ENCODE measurements at places on chromosomes 5 and 9.

DNA sequence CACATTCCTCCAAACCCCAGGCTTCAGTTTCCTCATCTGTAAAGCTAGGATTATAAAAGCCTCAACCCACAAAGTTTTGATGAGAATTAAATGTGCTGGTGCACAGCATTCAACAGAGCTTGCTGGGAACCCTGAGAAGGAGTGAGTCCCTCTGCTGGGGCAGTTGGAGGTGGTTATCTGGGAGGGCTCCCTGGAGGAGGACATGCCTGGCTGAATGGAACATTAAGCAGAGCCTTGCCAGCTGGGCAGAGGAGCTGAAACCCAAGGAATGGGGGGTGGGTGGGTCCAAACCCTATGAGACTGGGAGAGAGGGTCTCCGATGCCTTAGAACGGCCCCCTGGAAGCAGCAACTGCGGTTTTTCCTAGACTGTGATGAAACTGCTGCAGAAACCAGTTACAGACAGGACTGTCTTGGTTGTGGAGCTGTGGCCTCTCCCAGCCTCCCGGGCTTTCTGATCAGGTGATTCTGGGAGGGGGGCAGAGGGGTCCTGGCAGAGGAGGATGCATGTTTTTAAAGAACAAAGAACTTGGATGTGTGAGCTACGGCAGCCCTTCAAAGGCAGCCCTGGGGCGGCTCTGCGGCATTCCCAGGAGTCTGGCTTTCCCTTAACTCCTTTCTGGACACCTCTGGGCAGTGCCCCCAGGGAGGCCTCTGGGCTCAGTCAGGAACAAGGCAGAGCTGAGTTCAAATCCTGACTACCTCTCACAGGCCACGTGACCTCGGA lies 20.8 kb downstream of the FIBCD1 start:
- DNase-seq = no peak

GRCh38 chr9:95055851-95056551 lies 261.5 kb downstream of the FANCC start:
- DNase-seq = no peak

GRCh38 chr5:39199335-39199734 lies 20.0 kb downstream of the FYB1 start:
- DNase-seq = no peak

- DNase-seq = no peak
These were observed 591.8 kb upstream of the CLINT1 start for GRCh38 chr5:158450751-158451171.

- peak; percentile 70 for DNase-seq
These were observed at the start of gene FAM120A for GRCh38 chr9:93450945-93451815. TSS of gene FAM120A (plus strand) at chr9:93451685. CDS start at chr9:93451916, 231 bp downstream.

GRCh38 chr5:176899946-176900779 lies 1.0 kb upstream of the HK3 start:
- DNase-seq = no peak

DNA sequence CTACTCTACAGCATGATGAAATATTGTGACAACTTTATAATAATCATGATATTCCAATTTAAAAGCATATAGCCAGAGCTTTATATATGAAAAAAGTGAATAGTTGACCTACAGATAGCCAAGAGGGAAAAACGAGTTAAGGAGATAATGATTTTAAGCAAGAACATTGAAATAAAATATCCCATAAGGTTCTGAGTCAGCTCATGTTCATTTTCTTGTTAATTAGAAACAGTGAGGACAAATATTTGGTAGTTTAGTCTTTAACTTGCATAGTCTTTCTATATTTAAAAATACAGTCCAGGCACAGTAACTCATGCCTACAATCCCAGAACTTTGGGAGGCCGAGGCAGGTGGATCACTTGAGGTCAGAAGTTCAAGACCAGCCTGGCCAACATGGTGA lies 55.8 kb upstream of the CDH6 start:
- DNase-seq = no peak

GRCh38 chr5:147557876-147558745 lies 48.2 kb upstream of the DPYSL3 start:
- DNase-seq = no peak

DNA sequence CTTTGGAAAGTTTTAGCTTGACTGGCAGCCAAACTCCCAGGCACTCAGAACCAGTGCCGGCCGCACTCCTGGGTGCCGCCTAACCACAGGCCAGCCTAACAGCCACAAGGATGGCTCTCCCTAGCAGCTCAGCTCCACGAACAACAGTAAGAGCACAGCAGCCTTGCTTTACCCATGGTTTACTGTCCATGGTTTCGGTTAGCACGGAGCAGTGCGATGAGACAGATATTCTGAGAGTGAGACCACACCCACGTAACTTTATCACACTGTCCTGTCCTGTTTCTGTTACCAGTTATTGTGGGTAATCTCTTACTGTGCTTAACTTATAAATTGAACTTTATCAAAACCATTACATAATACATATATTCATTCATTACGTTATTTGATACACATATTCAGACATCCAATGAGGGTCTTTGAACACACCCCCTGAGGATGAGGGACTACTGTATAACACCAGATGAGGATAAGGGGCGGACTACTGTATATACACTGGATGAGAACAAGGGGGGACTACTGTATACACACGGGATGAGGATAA lies 12.4 kb downstream of the CLPTM1L start:
- no peak for DNase-seq

GRCh38 chr9:115396071-115396529 lies 278.1 kb upstream of the TNC start:
- no peak for DNase-seq

DNA sequence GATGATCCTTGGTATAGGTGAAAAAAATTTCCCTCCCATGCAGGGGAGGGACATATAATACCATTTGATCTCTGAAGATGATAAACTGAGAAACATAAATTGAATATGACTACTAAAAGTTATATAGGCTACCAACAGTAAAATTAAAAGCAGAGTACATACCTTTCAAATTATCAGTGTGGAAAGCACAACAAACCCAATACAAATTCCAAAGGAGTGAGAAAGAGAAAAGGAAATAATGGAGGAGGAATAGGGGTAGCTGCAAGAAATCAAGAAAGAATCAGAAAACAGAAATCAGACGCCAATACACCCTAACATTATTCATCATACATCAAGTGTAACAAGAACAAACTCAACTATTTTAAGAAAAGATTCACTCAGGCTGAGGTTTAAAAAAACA lies 17.7 kb downstream of the GNAQ start:
- no peak for DNase-seq

DNA sequence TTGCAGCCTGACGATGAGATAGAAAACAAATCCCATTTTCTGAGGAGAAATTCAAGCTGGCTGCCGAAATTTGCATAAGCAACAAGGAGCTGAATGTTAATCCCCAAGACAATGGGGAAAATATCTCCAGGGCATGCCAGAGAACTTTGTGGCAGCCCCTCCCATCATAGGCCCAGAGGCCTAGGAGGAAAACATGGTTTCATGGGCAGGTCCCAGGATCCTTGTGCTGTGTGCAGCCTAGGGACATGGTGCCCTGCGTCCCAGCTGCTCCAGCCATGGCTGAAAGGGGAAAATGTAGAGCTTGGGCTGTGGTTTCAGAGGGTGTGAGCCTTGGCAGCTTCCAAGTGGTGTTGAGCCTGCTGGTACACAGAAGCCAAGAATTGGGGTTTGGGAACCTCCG lies 48.8 kb upstream of the MAN2A1 start:
- no peak for DNase-seq

DNA sequence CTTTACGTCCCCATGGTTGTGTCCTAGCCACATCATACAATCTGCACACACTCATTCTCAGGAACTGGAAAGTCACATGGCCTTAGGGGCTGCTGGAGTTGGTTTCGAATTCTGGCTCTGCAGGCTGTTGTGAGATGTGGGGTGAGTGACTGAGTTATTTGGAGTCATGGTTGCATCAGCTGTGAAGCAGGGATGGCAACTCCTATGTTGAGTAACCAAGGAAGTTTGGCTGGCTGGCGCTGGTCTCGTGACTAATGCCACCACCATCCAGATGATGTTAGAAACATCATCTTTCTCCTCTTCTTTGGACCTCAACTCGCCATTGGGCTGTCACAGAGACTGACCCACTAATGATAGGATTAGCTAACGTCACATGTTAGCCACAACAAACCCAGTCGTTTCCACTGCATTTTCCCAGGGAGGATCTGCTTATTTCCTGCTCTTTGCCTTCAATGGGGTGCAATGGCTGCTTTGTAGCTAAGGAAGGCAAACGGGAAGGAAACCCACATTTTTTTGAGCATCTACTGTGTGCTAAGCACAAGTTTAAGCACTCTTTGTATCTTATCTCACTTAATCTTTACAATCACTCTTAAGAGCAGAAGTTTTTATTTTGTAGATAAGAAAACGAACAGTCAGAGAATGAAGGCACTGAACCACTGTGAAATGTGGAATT lies 78.1 kb upstream of the UBTD2 start:
- DNase-seq = no peak

DNA sequence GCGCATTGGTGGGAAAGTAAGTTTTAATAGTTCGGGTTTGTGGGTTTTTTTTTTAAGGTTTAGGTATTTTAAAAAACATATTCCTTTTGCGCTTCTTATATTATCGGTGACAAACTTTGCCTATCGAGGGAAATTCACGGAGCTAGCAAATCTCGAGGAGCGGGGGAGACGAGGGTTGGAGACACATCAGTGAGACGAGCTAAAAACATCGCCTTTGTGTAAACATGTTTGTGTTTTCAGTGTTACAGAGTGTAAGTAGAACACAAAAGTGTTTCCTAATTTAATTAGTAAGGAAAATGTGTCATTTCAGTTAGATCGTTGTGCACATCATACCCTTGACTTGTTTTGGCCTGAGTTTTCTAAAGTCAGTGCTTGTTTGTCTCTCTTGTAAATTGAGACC lies 945 bp downstream of the BTF3 start:
- DNase-seq = no peak

- no peak for DNase-seq
These were observed 11.9 kb downstream of the CNTFR start for GRCh38 chr9:34577400-34578240.

GRCh38 chr9:121067640-121068039 lies 7.1 kb upstream of the CNTRL start:
- no peak for DNase-seq

DNA sequence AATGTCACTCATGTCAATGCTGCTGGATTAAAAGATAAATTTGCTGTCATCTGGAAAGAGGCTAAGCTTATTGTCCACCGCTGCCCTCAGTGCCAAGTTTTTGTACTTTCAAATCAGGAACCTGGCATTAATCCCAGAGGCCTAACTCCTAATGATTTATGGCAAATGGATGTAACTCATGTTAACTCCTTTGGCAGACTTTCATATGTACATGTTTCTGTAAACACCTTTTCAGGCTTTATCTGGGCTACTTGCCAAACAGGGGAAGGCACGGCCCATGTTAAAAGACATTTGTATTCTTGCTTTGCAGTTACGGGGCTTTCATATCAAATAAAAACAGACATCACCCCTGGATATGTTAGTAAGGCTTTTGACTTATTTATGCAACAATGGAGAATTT lies 608.0 kb upstream of the ACO1 start:
- no peak for DNase-seq

DNA sequence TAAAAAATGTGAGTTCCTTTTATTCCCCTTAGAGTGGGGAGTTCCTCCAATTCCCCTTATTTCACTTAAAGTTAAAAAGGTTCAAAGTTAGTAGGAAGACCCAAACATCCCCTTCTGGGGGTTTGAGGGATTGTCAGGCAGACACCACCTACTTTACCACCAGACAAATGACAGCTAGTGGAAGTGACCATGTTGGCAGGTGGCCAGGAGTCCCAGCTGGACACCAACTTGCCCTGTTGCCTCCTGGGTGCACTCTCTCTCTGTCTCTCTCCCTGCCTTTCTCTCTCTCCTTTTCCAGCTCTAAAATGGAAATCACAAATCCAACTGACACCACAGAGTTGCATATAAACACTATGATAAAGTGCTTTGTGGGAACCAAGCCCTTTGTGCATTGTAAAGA lies 307.7 kb upstream of the TLE4 start:
- no peak for DNase-seq

- DNase-seq = no peak
These were observed 8.8 kb downstream of the HTR4 start for GRCh38 chr5:148645527-148645926.

- no peak for DNase-seq
These were observed 18.0 kb downstream of the SUSD1 start for GRCh38 chr9:112157087-112157486.

- no peak for DNase-seq
These were observed 26.3 kb downstream of the STARD4 start for GRCh38 chr5:111486055-111486454.

GRCh38 chr5:39440958-39441624 lies 16.3 kb upstream of the DAB2 start:
- no peak for DNase-seq

DNA sequence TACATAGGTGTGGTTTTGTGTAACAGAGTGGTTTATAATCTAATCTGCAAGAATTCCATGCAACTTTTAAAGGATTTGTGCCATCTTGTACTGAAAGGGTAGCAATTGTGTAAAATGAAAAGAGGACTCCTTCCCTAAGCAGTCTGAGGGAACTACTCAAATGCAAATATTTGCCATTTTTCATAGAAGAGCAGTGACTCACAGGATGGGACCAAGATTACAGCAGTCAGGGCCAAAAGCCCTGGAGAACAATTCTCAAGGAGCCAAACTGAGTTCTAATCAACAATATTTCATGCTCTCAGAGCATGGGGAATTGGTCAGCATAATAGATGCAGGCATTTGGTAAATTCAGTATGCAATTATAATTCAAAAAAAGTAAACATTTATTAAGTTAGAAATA lies 495.8 kb downstream of the CHSY3 start:
- no peak for DNase-seq

- DNase-seq = no peak
These were observed 190.7 kb upstream of the TYRP1 start for GRCh38 chr9:12502520-12502919.

DNA sequence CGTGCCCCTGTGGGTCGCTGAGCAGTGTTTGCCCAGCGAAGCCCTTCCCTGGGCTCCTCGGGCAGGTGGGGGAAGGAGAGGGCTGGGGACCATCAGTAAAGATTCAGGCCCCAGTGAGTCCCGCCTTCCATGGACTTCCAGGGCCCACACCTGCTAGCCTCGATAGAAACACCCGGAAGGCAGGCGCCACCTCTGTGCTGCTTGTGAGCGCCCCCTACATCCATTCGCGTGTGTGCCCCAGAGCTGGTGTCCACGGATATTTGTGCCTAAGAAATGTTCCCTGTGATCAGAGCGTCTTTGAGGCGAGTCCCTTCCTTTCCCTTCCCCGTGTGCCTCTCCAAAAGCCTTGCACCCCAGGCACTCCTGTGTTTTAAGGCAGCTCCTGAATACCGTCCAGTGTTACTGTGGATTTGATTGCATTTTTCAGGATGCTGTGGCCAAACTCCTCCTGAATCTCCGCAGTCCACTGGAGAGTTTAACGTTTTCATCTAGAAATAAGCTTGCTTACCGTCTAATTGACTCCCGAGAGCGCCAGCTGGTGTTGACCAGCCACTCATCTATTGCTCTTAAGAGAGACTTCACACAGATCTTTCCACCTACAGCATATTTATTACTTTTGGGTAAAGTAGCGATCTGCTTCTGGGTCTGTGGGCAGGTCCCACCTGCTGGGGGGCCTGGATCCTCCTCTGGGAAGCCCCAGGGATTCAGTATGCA lies 101.4 kb downstream of the COL5A1 start:
- no peak for DNase-seq

DNA sequence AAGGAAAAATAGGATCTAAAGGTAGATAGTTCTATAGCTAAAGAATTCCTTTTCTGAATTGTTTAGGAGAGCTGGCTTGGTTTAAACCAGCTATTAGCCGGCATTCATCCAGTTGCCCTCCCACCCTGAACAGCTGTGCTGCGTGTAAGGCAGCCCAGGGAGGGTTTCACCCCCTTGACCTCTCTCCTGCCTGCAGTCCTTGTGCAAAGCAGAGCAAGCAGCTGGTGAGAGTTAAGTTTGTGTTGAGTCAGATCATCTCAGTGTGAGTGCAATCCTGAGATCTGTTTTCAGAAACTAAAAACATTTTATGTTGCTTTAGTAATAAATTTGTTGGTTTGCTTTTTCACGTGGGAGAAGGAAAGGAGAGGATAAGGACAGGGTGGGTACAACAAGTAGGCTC lies 13.0 kb downstream of the SLC25A25 start:
- no peak for DNase-seq
